ENCODE measurements at places on chromosomes 7 and 10.

GRCh38 chr7:96388620-96389383, 66.9 kb upstream of the SLC25A13 start:
- ATAC-seq, result peak; percentile 95

- ATAC-seq, result no peak
These were observed 95.1 kb downstream of the BMPR1A start for GRCh38 chr10:86851328-86852207.

DNA sequence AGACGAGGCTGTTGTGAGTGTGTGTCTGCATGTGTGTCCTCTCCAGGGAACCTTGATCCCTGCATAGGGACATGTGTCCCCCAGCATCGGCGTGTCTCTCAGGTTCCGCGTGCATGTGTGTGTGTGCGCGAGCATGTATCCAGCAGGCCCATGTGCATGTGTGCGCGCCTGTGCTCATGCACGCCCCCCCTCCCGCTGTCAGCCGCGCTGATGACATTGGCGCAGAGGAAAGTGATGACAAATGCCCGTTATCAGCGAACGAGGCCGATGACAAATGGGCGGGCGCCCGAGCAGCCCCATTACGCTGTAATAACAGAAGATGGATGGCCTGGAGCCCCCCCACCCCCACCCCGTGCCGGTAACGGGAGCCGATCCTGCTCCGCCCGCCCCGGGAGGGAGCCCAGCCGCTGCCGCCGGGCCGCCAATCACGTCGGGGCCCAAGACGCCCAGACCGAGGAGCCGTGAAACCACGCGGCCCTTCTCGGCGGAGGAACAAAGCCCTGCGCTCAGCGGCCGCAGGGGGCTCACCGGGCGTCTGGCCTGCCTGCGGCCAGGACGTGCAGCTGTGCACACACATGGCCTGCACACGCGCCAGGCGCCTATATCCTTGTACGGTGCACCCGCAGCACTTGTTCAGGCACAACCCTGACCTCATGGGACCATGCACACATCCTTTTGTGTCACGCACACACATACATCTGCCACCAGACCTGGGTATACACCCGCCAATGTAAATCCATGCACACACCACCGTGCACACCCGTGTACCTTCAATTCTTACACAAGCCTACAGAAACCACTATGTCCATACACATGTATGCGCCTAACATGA, 21.5 kb downstream of the POLL start:
- ATAC-seq, result peak; percentile 4

DNA sequence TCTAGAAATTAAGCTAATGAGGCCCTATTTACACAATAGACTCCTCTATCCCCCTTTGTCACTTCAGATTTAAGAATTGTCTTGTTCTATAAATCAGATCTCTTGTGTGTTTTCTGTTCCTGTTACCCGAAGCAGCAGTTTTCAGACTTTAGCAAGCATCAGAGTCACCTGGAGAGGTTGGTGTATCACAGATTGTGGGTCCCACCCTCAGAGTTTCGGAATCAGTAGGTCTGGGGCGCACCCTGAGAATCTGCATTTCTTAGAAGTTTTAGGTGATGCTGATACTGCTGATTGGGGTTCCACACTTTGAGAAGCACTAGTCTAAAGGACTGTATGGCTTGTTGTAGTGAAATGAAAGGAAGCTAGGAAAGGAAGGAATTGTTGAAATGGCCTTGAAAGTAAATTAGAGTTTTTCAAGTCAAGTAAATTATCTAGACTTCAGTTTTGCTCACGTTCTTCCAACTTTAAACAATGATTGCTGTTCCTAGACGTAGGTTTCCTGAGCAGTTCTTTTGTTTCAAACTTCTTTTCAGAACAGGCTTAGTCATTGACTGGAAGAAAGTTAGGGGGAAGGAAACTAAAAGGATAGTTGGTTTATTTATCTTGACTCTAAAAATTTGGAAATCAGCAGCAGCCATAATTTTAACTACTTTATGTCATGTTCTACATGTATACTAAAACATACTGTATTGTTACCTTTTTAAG, 15.7 kb downstream of the BPGM start:
- ATAC-seq, result no peak

DNA sequence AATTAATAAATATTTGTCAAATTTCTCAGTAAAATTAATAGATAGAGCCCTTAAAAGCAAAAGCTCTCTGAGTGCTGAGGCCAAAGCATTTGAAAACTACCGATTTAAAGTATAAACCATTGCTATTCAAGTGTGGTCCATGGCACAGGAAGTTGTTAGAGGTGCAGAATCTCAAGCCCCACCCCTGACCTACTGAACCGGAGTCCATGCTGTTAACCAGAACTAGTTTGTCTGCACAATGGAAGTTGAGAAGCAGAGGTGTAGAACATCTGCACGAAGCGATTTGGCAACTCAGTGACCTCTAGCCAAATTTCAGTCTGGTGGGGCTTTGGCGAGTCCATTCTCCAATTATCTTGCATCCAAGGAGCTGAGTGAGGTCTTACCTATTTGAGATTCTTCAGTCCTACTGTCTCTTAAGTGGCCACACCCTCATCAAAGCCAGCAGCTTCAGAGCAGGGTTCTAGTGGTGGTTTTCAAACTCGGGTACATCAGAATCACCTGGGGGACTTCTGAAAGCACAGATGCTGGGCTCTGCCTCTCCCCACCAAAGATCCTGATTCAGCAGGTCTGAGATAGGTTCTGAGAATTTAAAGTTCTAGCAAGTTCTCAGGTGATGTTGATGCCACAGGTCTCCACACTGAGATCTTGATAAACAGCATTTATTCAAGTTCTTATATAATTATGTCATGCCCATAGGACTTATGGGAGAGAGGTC, 96.8 kb upstream of the SAMD8 start:
- no peak for ATAC-seq

DNA sequence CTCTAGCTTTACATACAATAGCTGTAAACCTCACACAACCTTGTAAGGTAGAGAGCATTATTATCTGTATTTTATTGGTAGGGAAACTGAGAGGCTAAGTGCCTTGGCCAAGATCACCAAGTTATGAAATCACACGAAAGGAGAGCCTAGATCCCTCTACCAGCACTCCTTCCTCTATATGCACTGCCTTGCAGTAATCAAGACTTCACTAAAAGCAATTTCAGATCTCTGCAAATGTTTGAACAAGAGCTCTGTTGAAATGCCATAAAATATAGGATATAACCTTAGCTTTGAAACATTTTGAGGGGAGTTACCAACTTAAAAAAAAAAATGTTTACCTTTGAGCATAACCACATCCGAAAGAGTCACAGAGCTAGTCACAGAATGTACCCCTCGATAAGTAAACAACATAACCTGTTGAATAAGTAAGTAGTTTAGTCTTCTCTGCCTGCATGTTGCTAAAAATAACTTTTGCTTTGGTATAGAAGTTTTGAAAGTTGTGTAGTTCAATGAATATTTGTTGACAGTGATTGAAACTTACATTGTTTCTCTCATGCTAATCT, 709.4 kb downstream of the AUTS2 start:
- ATAC-seq, result no peak

GRCh38 chr7:44077681-44078091, 4.6 kb downstream of the POLM start:
- no peak for ATAC-seq

DNA sequence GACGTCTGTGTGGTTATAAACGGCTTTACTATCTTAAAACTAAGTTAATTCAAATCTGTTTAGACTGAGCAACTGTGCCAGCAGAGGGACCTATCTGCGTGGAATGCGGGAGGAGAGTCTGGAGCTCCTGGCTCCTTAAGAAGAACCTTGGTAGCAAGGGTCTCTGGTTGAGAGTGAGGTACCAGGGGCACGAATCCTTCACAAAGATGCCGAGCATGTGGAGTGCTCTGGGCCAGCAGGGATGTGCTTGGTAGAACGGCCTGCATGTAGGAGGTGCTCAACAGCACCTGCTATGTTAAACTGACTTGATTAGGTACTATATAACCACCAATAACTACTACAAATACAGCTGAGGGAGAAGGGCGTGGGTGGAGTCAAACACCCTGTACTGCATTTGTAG, 102.6 kb downstream of the VIPR2 start:
- no peak for ATAC-seq

- ATAC-seq, result no peak
These were observed 29.9 kb downstream of the SPDYE6 start for GRCh38 chr7:102326157-102326889.

- no peak for ATAC-seq
These were observed 29.4 kb downstream of the FAM241B start for GRCh38 chr10:69659241-69660038.

GRCh38 chr7:24336461-24336860, 52.5 kb downstream of the NPY start:
- no peak for ATAC-seq

Data from SK-N-SH treated with all-trans-retinoic acid at 6 μM for 48 hours (cell line).